ENCODE measurements at places on chromosomes 2 and 18.

GRCh38 chr2:108169982-108170625, 69.7 kb upstream of the SULT1C3 start:
- no peak for DNase-seq

- DNase-seq = no peak
These were observed 81.4 kb upstream of the RGPD5 start for GRCh38 chr2:109712746-109713145.

GRCh38 chr2:43203373-43203772, 23.0 kb downstream of the ZFP36L2 start:
- DNase-seq = no peak

- DNase-seq = no peak
These were observed 40.7 kb downstream of the INO80D start for GRCh38 chr2:206045251-206045650.

- no peak for DNase-seq
These were observed 18.6 kb downstream of the BUB1 start for GRCh38 chr2:110659248-110659647.

- no peak for DNase-seq
These were observed 117.5 kb upstream of the CRIM1 start for GRCh38 chr2:36238106-36238505.

- DNase-seq = no peak
These were observed 23.7 kb upstream of the ROCK2 start for GRCh38 chr2:11368059-11368572.

DNA sequence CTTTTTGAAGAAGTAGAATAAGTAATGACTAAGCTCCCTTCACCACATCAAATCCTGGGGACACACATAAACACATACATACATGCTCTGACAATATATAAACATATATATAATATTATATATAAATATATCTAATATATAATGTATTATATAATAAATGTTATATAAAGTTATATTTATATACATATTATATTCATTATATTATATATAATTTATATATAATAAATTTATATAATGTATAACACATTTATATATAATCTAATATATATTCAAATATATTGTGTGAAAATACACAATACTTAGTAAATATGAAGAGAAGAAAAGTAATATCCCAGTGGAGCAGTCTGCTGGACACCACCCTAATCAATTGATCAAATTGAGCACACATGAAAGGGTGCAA, 2177.9 kb upstream of the CELF4 start:
- no peak for DNase-seq

- DNase-seq = no peak
These were observed 699.5 kb downstream of the DSC3 start for GRCh38 chr18:30343090-30343489.

- DNase-seq = no peak
These were observed 89.5 kb downstream of the ZFP36L2 start for GRCh38 chr2:43136876-43137275.

- DNase-seq = no peak
These were observed 191.7 kb downstream of the GBX2 start for GRCh38 chr2:235976516-235976915.

DNA sequence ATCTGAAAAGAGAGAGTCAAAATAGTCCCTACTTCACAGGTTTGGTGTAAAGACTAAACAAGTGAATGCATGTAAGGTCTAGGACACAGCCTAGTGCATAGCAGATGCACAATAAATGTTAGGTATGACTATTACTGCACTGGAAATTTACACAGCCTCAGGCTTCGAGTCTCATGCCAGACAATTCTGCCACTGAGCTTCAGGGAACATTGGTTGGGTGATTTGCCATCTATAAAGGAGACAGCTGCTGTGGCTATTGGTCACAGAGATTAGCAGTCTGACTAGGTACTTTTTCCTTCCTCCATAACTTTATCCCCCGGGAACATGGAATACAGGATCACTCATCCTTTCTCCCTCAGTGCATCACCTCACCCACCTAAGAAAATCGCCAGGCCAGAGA, 89.2 kb downstream of the FAM124B start:
- no peak for DNase-seq

DNA sequence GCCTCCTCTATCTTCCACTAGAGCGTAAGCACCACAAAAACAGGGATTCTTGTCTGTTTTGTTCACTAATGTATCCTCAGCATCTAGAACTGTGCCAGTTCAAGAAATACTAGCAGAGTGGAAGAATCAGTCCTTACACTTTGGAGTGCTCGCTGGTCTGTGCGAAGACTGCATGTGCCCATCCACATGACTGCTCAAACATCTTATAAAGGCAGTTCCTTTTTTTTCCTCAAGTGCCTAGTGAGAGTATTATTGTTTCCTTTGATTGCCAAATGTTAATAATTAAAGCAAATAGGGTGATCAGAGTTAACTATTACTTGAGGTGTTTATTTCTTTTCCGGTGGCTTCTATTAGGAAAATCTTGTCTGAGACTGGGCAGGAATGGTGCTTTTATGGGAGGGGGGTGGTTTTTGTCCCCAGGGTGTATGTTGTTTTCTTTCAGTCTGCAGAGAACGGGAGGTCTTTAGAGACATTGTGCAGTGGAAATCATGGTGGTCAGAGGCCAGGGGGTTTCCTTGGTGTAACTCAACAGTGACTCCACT, 45.6 kb upstream of the ITGB6 start:
- DNase-seq = no peak

DNA sequence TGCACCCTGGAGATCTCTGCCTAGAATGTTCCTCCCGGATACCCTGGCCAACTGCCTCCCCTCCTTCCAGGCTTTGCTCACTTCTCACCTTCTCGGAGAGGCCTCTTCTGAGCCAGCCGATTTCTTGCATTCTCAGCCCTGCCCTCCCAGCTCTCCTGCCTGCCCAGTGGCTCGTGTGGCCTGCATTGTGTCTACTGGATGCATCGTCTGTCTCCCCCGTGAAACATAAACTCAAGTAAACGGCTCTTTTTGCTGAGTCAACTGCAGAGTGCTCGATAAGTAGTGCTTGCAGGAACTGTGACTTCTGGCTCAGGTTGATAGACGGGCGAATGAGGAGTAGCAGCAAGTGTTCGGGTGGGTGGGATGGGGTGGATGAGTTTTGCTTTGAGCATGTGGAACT, 112.5 kb upstream of the ODC1 start:
- DNase-seq = no peak

DNA sequence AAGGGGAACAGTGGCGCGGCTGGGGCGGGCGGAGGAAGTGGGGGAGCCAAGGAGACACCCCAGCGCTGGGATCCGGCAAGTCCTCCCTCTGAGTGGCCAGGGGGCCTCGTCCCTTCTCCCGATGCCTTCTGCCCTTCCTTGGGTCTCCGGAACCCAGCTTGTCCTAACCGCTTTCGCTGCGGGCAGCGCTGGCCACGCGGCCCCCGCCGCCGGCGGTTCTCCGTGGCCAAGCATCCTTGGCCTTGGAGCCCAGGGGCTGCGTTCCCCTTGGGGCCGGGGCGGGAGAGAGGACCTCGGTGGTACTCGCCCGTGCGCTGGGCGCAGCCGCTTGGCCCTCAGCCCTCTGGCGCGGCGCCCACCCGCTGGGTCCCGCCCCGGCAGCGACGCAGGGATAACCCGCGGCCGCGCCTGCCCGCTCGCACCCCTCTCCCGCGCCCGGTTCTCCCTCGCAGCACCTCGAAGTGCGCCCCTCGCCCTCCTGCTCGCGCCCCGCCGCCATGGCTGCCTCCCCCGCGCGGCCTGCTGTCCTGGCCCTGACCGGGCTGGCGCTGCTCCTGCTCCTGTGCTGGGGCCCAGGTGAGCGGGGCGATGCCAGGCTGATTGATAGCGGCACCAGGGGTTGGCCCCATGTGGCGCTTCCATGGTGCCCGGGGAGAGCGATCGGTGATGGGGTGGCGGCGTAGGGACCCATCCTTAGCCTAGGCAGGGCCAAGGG, 128.7 kb downstream of the UXS1 start:
- DNase-seq = no peak

DNA sequence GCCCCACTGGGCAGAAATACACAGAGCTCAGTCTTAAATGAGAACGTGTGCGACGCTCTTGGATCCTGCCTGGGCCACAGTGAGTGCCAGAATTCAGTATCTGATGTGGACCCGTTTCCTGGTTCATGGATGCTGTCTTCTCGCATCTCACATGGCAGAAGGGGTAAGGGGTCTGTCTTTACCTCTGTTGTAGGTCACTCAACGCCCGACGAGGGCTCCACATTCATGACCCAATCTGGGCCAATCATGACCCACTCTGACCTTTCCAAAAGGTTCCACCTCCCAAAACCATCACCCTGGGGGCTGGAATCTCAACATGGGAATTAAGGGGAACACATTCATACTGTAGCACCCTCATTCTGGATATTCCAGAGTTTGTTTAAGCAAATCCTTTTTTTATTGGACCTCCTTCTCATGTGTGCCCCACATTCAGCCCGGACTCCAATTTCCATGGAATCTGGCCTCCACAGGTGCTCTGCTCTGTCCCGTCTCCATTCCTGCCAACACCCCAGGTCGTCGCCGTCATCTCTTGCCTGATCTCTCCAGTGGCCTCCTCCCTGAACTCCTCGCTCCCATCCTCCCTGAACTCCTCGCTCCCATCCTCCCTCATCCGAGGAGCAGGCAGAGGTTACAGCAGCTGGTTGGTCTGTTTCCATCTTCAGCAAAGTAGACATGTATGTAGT, 78.9 kb upstream of the OTOS start:
- no peak for DNase-seq

DNA sequence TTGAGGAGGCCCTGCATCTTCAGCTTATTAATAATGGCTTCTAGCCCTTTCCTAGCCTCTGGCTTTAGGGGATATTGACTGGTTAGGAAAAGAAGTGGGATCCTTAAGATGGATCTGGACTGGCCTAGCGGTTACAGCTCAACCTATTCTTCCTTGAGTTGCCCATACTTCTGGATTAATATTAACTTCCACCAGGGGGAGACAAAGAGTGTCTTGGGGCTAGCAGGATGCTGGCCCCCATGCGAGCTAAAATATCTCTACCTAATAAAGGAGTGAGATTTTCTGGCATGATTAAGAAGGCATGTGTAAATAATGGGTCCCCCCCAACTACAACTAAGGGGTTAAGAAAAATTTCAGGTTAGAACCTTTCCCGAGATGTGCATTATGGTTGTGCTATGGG, 23.2 kb upstream of the PLA2R1 start:
- no peak for DNase-seq

- no peak for DNase-seq
These were observed 272.9 kb downstream of the PAX3 start for GRCh38 chr2:222025881-222026271.

DNA sequence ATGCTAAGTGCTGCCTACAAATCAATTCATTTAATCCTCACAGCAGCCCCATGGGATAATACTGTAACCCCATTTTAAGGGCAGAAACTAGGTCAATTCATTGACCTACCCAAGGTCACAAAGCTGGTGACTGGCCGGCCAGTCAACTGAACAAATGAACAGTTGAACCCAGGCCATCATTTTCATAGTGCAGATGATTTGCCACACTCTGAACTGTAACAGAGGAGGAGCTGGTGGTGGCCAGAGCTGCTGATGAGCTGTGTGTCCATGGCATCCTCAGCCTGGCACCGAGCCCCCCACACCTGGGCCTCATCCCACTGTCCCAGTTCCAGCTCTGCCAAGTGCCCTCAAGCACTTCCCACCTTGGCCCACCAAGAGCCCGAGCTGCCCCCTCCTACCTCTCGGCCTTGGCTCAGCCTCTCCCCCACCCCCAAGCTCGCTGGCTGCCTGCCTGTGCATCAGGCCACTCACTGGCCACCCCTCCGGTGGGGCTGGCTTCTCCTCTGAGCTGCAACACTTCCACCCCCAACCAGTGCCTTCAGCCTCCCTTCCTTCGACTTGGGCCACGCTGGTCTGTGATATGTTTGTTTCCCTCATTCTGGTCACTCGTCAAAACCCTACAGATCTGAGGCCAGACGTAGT, 58.4 kb downstream of the ATOH8 start:
- DNase-seq = no peak

DNA sequence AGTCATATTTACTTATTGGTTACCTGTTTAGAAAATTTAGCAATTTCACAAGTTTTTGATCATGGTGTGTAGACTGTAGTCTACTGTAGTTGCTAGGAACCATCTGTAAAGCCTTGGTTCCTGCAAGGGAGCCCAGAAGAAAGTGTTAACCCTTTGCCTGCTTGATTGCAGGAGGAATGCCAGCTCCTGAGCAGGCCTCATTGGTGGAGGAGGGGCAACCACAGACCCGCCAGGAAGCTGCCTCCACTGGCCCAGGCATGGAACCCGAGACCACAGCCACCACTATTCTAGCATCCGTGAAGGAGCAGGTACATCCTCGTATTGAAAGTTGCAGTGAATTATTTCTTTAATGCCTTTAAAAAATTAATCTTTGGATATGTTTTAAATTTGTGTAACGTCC, 76.3 kb downstream of the PKP4 start:
- no peak for DNase-seq

DNA sequence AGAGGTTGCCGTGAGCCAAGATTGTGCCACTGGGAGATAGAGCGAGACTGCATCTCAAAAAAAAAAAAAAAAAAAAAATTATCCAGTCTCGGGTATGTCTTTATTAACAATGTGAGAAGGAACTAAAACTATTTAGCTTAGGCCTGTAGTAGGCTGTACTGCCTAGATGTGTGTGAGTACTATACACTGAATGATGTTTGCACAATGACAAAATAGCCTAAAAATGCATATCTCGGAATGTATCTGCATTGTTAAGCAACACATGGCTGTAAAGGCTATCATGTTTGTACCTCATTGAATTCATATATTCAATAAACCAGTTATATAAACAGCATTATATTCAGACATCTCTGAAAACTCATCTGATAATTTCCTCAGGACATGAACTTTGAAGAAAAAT, 191.2 kb upstream of the SESTD1 start:
- no peak for DNase-seq

GRCh38 chr2:102229141-102229769, 42.4 kb downstream of the IL1RL2 start:
- no peak for DNase-seq

GRCh38 chr2:137179542-137179941, 414.2 kb downstream of the THSD7B start:
- peak; percentile 47 for DNase-seq

GRCh38 chr2:105309147-105309545, 20.4 kb downstream of the TGFBRAP1 start:
- DNase-seq = no peak

DNA sequence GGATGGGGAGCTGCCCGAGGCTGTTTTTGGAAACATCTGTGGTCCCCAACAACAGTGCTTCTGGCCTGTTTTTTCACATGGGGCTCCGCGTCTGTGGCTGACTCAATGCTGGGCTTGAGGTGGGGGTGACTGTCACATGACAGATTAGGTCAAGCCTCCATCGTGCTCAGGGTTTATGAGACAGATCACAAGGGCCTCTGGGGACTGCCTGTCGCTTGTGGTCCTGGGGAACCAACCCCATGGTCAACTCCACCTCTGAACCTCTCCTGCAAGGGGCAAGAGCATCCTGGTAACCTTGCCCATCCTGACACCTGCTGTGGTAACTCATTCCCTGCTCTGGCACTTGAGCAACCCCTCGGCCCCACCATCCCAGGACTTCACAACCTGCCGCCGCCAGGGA, 47.6 kb upstream of the SH3RF3 start:
- no peak for DNase-seq

DNA sequence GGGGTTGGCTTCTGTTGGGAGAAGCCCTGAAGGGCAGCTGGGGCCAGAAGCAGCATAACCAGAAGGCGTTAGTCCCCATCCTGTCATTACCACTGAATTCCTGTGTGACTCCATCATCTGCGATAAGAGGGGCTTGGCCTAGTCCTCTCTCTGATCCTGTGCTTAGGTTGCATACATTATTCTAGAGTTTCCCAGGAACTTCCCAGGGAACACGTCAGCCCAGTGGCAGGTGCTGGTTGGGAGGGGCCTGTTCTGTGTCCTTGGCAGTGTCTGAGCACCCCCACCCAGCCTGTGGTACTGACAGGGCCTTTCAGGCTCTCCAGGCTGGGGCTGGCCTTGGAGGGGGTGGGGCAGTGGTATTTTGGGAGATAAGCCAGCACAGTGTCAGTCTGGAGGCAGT, 4.5 kb upstream of the TOGARAM2 start:
- peak; percentile 19 for DNase-seq

Measured in HS-5 (cell line).